ENCODE measurements at places on chromosomes 2 and 18.
A peak's percentile ranks its signal among the peaks of the same experiment; 100 is the strongest.

DNA sequence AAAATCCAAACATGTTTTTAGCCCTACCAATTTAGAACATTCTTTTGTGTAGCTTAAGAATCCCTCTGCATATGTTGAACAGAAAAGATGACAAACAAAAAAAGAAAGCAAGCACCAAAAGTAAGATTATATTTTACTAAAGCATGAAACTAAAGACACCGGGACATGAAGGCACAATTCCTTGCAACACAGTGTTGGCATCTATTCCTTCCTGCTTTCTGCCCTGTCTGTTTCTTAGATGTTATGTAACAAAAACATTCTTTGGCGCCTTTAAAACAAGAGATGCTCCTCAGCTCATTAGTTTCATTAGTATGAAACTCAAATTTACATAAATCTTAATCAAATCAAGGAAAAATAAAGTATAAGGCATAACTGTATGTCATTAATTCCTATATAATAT is 106.6 kb downstream of the TMEM131 start:
- DNase-seq = no peak

GRCh38 chr18:37741032-37741623 is 175.5 kb upstream of the CELF4 start:
- no peak for DNase-seq

DNA sequence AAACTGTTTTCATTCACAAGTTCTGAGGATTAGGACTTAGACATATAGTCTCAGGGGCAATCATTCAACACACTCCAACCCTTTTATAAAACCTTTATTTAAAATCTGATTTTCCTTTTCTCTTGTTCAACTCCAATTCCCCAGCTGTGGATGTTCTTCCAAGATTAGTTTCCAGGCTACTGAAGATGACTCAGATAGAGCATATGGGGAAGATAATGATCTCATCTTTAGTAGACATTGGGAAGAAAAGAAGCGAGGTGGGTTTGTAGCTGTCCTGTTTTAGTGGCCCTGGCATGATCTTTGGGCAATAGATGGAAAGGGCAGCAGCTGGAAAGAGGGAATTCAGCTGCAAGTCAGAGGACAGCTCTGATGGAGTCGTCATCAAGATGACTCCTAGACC is 247.7 kb upstream of the CCDC68 start:
- DNase-seq = no peak

DNA sequence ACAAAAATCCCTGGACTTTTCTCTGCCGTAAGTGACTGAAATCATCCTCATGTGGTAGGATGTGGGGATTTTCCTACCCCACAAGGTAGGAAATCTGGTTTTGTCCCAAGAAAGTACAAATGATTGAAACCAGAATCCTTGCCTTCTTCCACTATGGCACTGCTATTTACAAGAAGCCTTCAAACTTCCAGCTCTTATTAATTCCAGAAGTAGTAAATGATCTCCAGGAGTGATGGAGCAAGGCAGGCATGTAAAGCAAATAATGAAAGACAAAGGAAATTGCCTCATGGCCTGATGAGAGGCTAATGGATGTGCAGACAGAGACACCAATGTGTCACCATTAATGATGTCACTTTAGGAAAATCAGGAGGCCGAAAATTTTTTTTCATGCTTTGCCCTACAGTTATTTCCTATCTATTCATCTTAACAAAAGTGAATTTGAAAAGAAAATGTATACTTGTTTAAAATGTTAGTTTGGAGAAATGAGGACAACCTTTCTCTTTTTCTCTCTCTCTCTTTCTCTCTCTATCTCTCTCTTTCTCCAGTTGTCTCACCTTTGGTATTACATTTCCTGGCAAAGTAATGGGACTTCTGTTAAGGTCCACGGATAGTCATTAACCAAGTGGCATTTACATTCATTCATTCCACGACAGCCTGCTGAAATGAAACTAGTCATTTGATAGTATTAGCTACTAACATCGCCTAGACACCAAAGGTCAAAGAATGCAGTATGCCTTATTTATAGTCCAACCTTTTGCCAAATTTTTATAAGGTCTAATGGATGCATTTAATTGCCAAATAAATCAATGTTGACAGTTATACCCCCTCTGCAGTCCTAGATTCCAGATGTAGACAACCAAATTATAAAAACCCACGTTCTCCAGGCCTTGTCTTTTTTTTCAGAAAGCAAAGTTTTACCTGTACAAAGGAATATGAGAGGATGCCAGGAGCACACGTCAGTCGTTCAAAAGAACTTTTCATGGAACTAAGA is 5.0 kb upstream of the EVA1A start:
- no peak for DNase-seq

DNA sequence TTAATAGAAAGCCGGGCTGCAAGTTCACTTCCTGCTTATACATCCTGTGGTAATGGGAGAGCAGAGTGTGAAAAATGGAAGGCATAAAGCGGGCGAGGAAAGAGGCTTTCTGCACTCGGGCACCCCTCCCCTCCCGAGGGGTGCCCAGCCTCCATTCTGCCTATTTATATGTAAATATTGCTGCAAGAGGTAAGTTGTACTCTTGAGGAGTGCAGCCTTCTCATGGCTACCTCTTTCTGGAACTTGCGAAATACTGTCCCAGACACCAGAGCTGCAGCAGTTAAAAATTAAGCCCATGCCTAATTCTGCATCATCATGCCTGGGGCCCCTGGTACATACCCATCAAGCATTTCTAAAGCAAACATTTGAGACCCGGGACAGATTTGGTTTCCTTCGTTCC is 156.0 kb downstream of the GBX2 start:
- no peak for DNase-seq

DNA sequence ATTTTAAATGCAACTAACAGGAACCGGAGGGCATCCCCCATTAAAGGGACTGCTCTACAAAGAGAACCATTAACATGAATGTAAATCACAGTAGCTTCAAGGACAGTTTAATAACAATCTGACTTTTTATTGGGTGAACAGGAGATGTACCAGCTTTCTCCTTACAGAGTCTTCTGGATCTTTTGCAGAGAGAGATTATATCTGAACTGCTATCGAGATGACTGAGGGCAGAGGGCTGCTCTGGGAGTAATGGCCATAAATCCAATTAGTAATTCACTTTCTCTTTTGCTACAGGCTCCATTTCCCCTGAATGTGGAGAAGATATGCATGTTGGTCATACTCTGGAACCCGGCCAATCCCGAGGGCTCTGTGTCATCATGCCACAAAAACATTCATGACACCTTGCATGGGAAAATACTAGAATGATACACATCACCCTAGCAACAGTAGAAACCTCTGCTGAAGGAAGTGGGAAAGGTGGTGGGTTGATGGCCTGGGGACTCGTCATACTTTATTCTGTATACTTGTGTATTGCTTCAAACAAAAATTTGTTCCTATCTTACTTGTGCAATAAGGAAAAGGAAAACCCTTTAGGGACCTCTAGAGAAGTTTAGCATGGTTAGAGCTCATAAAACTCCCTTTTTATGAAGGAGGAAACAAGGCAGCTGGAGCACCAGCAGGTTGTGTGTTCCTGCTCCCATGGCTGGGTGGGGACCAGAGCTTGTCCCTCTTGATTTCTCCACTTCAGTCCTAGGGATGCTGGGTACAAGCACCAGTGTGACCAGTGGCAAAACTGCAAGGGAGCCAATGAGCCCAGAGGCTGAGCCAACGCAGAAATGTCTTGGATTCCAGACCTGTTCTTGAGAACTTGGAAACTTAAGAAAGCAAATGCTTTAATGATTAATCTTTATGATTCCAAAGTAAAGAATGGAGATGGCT is 26.0 kb downstream of the CTAGE1 start:
- DNase-seq = no peak

GRCh38 chr18:50194631-50195532 is at the start of gene MYO5B:
TSS of gene MYO5B (minus strand) at chr18:50195147. CDS start at chr18:50194793, 354 bp downstream.
- peak; percentile 5 for DNase-seq

DNA sequence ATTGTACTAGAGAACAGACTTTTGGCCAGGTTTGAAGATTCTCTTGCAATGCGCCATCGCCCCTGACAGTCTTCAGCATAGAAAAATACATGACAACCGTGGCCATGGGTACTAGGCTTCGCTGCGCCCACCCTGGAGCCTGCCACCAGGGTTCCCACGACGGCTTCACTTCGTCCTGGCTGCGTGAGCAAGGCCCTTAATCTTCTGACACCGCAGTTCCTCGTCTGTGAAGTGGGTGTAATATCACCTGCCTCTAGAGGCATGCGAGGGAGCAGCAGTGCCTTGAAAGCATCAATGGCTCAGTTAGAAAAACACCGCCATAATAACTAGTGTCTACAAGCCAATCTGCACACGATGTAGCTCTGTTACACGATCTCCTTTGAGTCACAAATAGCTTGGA is 175.2 kb upstream of the HS6ST1 start:
- DNase-seq = no peak

- DNase-seq = no peak
Observed at GRCh38 chr2:150732064-150732463, 244.6 kb upstream of the RND3 start.

DNA sequence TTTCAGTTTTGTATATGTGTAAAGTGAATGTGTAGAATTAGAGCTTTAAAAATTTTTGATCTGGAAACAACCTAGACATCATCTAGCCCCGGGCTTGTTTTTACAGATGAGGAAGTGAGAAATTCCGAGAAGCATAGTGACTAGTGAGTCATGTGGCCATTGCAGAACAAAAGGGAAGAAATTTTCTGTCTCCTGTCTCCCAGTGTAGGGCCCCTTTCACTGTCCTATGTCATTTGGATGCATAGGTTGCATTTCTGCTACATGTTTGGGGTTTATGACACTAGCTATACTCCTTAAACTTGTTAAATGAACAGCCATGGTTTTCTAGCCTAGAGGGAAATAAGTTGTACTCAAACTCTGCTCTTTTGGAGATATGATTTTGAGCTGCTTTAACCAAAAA is 84.6 kb downstream of the PLCL1 start:
- no peak for DNase-seq

DNA sequence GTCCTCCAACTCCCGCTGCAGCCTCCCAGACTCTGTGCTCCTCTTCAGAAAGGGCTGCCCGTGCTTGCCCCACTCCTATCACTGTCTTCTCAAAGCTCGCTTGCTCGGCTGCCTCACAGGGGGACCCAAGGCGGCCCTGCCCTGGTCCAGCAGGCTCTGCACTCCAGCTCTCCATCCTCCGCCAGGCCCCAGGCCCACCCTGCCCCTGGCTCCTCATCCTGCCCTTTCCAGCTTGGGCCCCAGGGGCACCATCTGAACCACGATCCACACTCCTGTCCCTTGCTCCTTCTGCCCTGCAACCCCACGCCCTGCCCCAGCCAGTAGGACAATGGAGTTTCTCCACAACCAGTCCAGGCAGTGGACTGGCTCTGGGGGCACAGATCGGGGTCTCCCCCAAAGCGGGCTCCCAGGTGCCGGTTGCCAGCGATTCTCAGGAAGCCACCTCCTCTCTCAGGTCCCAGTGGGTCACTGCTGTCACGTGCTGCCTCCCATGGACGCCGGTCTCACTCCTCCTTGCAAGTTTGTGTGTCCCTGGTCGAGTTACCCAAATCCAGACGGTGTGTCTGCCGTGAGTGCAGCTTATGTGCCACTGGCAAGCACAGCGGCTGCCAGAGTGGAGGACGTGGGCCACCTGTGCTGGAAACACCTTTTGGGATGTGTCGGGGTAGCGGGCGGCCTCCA is 238.5 kb downstream of the HDAC4 start:
- DNase-seq = no peak

- DNase-seq = no peak
Observed at GRCh38 chr2:160054984-160055725, 7.3 kb downstream of the PLA2R1 start.

GRCh38 chr2:219877728-219878127 is 250.3 kb downstream of the SLC4A3 start:
- no peak for DNase-seq

DNA sequence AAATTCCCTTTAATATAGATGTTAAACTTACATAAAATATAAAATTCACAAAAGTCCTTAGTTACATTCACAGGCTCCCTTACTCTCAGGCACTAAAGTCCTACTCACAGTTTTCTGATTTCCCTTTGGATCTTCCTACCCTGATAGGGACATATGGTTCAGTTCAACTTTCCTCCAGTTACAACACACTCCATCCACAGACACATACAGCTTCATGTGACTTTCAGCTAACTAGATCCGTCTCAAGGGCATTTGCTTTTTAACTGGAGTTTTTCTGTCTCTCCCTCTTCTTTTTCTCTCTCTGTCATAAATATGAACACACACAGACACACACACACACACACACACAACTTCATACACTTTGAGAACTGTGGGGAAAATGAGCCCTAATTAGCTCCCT is 419.2 kb downstream of the LRP1B start:
- DNase-seq = no peak

GRCh38 chr2:30990176-30990575 is 148.1 kb downstream of the GALNT14 start:
- no peak for DNase-seq

- DNase-seq = no peak
Observed at GRCh38 chr2:226983895-226984749, 148.3 kb downstream of the RHBDD1 start.

GRCh38 chr2:36322108-36322507 is 33.5 kb upstream of the CRIM1 start:
- no peak for DNase-seq

DNA sequence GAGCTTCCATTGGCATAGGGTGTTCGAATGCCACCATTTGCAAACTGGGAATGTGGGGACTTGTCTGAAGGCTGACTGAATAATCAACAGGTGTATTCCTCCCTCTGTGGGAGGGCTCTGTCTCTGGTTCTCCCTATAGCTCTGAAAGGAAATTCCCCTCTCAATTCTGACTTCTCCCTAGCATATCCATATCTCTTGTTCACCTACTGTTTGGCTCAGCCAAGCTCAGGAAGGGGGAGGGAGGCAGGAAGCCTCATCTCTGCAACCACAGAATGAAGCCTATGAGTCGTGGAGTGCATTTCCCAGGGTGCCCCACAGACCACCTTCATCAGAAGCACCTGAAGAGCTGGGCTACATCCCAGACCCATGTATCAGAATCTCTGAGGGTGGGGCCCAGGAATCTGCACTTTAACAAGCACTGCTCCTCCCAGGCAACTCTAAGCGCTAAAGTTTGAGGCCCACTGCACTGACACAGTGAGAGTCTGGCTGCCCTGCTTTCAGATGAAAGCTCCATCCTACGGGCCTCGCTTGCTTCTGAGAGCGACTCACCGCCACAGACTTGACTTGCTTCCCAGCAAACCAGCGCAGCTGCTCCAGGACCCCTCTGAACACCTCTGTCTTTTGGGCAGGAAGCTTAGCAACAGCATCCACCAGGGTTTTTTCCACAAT is 32.0 kb downstream of the XDH start:
- DNase-seq = no peak

DNA sequence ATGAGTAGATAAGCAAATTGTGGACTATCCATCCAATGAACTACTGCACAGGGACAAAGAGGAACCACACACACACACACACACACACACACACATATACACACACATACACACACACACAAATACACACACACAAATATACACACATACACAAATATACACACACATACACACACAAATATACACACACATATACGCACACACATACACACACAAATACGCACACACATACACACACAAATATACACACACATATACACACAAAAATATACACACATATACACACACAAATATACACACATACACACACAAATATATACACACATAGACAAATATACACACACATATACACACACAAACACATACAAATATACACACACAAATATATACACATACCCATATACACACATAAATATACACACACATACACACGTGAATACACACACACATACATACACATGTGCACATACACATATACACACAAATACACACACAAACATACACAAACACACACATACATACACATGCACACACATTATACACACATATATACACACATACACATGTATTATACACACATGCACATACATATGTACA is 19.8 kb upstream of the EFHD1 start:
- no peak for DNase-seq

- no peak for DNase-seq
Observed at GRCh38 chr18:23861805-23862470, 152.6 kb upstream of the TTC39C start.
